ENCODE measurements at places on chromosomes 2 and 18. TPM values are rescaled to one million over a fixed set of nuclear protein-coding genes. Genes with fewer than 3 reads are reported as not detected.

The MAL gene
- not detected for total RNA-seq

The NYAP2 gene
- total RNA-seq: 0.67 TPM

The PID1 gene
- total RNA-seq: 4.5 TPM

The PTMA gene
- total RNA-seq: 517 TPM

GRCh38 chr2:214358506-214358905, 52.3 kb upstream of the VWC2L start:
- H3K4me3 ChIP-seq: no peak overlapping the region
- DNase-seq: no peak
- H3K4me1 ChIP-seq: no peaks in the 10 kb centered on the region
- no peak overlapping the region for H3K27ac ChIP-seq

DNA sequence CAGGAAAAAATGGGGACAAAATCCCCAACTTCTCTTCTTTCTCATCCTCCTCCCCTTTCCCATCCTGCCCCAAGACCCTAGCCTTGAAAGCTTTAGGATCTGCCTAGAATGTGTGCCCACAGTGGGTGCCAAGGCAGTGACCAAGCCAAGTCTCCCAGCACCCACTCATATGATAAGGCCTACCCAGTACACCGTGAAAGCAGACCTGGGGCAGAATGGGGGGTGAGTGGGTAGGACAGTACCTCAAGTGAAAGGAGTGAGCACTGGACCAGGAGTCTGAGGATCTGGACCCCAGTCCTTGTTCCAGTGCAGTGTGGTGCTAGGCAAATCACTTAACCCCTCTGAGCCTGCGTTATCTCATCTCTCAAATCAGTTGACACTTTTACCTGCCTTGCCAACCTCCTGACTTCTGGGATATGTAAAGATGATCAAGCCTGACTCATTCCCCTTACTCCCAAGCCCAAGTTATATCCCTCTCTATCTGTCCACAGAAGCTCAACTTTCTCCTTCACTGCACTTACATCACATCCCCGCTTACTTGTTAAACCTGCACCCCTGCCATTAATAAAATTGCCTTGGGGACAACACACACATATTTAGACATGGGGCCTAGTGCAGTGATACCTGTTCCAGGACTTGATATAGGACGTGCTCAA, 109.7 kb downstream of the ATL2 start:
- no peak overlapping the region for H3K4me3 ChIP-seq
- no peaks in the 10 kb centered on the region for H3K36me3 ChIP-seq
- H3K4me1 ChIP-seq: peaks cover 16% of the 10 kb centered on the region
- no peaks in the 10 kb centered on the region for H3K27me3 ChIP-seq
